ENCODE measurements at places on chromosomes 1 and 21.

DNA sequence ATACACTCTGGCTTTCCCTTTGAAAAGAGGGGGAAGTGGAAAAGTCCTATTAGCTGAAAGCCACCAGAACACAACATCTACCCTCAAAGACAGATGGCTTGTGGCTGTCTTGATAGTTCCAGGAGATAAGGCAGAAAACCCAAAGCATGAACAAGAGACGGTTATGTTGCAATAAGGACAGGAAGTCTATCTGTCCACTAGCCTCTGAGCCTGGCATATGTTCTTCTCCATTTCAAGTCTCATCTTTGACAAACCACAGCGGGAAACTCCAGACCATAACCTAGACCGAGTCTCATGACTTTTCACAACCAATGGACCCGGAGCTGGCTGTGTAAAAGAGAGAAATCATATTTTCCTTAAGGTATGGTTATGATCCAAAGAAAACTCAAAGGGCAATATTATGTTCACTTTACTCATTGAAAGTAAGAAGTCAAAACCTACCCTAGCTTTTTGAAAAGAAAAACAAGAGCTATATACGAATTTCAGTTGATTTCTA lies 33.8 kb downstream of the DUSP10 start:
- DNase-seq: peak; percentile 97

GRCh38 chr1:205813755-205814058 lies 709 bp upstream of the SLC41A1 start:
- no peak for DNase-seq

- DNase-seq: no peak
Observed at GRCh38 chr21:8993284-8993942, 1528.0 kb upstream of the TPTE start.

DNA sequence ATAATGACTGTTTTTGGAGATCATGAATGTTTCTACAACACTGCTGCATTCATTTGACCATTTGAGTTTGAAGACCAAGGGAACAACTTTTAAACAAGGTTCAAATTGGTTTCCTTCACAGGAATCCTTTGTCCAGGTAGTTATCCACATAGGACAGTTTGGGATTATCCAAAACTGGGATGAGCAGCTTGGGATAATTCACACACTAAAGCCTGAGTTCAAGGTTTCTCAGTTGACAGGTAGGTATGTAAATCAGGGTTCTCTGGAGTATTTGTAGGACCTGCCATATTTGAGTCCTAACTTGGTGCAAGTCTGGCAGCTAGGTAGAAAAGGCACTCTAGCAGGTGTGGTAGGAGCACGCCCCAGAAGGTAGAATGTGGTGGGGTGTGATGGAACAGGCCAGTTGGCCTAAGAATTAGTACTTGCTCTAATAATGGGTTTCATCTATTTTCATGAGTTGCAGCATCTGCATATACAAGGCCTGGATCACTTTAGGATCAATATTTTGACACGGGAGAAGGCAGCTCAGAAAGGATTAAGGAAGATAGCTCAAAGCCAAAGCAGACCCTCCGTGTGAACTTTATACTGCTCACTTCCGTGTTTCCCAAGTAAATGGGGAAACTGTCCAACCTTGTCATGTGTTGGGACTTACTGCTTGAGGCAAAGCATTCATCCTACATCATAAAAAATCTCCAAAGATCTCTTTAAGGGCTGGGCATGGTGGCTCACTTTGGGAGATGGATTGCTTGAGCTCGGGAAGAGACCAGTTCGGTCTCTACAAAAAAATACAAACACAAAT lies 14.1 kb upstream of the RAB42 start:
- DNase-seq: no peak

DNA sequence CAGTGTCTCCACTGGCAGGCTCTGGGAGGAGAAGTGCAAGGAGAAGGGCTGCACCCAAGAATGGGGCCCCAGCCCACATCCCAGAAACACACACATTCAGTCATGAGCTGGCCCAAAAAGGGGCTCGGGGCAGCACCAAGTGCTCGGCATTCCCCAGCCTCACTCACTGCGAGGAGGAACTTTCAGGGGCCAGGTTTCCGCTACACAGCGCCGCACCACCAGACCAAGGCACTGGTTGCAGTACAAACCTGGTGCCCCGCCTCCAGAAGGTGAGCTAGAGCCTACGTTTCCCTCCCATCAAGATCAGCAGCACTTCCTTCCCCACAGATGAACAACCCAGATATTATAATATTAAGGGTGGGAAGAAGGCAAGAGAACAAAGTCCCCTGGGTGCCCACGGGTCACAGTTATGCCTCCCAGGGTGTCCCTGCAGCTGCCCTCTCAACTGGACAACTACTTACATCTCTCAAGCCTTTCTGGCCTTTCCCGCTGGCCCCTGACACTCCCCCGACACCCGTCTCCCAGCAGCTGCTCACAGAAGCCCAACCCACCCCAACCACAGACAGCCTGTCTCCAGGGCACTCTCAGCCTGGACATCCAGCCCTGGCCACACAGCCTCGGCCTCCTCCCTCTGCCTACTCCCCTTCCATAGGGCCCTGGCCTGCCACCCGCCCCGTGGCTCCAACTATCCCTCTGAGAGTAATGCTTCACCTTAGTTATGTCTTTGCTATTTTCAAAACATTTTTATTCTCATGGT lies 3.8 kb downstream of the PBXIP1 start:
- DNase-seq: peak; percentile 26

- no peak for DNase-seq
Observed at GRCh38 chr1:72932025-72932424, 649.7 kb upstream of the NEGR1 start.

DNA sequence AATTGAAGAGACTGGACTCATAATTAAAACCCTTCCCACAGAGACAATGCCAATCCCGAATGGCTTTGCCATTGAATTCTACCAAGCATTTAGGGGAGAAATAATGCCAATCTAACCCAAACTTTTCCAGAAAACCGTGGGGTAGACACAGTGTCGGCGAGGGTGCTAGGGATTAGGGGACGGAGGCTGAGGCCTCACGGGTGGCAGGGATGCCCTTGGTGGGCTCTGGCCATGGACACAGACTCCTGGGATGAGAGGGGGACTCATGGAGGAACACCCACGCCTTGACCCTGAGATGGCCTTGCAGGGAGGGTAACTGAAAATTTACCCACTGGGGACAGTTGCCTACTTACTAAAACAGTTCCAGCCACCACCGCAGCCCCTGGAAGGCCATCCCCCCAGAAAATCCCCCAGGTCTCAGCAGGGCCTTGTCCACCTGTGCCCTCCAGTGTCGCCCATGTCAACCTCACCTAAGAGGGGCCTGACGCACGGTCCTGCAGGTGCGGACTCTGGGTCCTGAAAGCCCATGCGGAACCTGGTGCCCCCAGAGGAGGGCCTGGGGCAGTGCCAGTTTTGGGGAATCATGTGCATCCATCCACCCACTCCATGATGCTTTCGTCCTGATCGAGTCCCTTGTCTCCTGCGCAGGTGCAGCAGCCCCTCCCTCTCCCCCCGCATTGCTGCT lies 1.9 kb downstream of the KRTAP10-5 start:
- DNase-seq: no peak

- DNase-seq: no peak
Observed at GRCh38 chr1:181012203-181012745, 10.4 kb downstream of the STX6 start.

- no peak for DNase-seq
Observed at GRCh38 chr1:32062867-32063230, 9.9 kb upstream of the TMEM39B start.

GRCh38 chr1:34054920-34055319 lies 110.1 kb downstream of the CSMD2 start:
- no peak for DNase-seq

DNA sequence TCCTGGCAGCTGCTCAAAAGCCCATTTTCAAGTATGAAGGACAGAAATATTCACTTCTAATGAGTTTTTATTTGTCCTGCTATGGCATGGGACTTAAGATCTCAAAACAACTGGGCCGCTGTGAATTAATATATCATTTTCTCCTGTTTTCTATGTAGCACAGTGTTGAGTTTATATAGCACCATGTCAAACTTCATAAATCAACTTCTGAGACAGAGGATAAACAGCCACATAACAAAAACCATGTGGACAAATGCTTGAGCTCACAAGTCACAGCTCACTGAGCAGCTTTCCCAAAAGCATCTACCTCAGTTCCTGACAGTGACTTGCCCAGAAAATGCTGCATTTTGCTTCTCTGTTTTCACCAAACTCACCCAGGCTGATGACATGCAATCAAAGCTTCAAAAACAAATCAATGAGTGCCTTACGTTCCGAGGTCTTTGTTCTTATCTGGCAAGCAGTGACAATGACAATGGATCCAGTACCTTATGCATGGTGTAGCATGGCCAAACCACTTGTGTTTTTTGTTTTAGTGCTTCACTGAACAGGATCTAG lies 722.6 kb downstream of the LRRIQ3 start:
- DNase-seq: no peak

DNA sequence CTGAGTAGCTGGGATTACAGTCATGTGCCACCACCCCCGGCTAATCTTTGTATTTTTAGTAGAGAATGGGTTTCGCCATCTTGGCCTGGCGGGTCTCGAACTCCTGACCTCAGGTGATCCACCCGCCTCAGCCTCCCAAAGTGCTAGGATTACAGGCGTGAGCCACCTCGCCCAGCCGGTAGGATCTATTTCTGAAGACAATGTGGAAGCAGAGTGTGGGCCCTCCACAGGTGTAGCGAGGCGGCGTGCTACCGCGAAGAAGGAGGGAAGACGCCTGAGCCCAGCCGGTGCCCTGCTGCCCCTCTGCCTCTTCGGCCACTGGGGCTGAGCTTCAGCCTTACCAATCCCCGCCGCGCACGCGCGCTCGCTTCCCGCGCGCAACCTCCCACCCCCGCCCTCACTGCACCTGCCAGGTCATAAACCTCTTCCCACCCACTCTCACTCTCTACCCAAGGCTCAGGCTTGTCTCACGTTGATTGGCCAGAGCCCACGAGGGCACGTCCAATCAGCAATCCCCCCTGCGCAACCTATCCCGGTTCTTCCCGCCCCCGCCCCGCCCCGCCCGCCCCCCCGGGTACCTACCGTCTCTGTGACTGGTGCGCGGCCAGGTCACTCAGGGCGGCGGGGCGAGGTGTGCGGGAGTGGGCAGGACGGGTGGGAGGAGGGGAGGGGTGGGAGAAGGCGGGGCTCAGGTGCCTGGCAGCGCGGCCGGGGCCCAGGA lies 409 bp upstream of the HOOK1 start:
- DNase-seq: peak; percentile 5

DNA sequence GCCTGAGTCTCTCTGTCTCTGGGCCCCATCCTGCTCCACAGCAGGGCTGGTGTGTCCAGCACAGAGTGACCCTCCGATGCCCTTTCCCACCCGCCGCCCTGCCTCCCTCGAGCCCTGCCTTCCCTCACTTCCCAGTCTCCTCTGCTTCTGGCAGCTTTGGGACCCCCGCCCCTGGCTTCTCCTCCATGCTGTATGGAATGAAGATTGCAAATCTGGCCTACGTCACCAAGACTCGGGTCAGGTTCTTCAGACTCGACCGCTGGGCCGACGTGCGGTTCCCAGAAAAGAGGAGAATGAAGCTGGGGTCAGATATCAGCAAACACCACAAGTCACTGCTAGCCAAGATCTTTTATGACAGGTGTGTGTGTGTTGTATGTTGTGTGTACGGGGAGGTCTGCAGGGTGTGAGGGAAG lies 14.3 kb downstream of the MOV10 start:
- no peak for DNase-seq

- DNase-seq: peak; percentile 97
Observed at GRCh38 chr1:32353886-32354570, 8.3 kb downstream of the FAM229A start.

- no peak for DNase-seq
Observed at GRCh38 chr1:65625528-65625927, 167.2 kb upstream of the PDE4B start.

DNA sequence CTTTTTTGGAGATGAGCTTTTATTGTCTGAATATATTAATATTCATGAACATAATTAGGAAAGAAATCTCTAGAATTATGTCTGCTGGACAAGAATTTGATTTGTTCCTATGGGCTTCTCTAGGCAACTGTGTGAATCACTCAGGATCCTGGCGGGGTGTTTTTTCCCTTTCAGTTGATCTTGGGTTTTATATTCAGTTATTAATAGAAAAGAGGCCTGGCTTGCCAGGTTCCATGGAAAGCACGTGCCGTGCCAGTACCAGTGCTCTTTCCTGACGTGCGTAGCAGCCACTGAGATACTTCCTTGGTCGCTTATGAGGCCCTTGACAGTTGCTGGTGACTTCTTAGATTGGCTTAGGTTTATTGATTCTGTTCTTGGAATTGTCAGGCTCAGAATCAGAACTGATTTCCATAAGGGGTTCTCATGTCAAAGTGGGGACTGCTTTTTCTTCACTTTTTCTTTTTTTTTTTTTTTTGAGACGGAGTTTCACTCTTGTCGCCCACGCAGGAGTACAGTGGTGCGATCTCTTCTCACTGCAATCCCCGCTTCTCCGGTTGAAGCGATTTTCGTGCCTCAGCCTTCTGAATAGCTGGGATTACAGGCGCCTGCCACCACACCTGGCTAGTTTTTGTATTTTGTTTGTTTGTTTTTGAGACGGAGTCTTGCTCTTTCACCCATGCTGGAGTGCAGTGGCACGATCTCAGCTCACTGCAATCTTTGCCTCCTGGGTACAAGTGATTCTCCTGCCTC lies 48.7 kb upstream of the KIF1B start:
- DNase-seq: no peak

GRCh38 chr1:202205523-202206190 lies 12.1 kb downstream of the LGR6 start:
- DNase-seq: no peak

DNA sequence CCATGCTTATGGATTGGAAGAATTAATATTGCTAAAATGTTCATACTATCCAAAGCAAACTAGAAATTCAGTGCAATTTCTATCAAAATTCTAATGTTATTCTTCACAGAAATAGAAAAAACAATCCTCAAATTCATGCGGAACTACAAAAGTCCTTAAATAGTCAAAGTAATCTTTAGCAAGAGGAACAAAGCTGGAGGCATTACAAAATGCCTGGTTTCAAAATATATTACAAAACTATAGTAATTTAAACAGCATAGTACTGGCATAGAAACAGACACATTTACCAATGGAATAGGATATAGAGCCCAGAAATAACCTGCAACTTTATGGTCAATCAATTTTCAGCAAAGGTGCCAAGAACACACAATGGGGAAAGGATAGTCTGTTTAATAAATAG lies 3.8 kb downstream of the CTSS start:
- no peak for DNase-seq

GRCh38 chr1:109611308-109611990 lies 8.0 kb downstream of the GNAT2 start:
- no peak for DNase-seq

GRCh38 chr1:187001198-187001889 lies 172.6 kb downstream of the PLA2G4A start:
- peak; percentile 93 for DNase-seq

GRCh38 chr1:35544976-35545375 lies 12.2 kb downstream of the KIAA0319L start:
- DNase-seq: peak; percentile 88

GRCh38 chr1:233025157-233025556 lies 74.7 kb downstream of the NTPCR start:
- peak; percentile 45 for DNase-seq

- DNase-seq: no peak
Observed at GRCh38 chr1:170539154-170539553, 7.2 kb downstream of the GORAB start.

- DNase-seq: no peak
Observed at GRCh38 chr1:99538618-99538956, 107.3 kb upstream of the PALMD start.

All from amniotic epithelial cell (primary cell).